CD4-positive, alpha-beta T cell treated with Interleukin-21 for 1 hour (primary cell): ENCODE measurements at places on chromosomes 11 and 22.

DNA sequence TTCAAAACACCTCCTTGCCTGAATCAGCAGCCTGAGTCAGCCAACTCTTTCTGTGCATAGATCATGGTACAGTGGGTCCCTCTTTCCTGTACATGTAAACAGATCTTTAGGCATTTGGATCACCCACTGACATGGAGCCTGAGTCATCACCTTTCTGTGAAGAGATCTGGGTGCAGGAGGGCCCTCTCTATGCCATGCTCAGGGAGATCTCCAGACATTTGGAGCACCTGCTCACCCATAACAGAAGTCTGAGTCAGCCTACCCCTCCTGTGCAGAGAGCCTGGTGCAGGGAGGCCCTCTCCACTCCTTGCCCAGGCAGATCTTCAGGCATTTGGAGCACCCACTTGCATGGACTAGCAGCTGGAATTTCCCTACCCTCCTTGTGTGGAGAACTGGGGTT is 56.2 kb upstream of the GLYAT start:
- no peak for DNase-seq

- no peak for DNase-seq
These were observed 127.0 kb downstream of the COMMD9 start for GRCh38 chr11:36162006-36162882.

DNA sequence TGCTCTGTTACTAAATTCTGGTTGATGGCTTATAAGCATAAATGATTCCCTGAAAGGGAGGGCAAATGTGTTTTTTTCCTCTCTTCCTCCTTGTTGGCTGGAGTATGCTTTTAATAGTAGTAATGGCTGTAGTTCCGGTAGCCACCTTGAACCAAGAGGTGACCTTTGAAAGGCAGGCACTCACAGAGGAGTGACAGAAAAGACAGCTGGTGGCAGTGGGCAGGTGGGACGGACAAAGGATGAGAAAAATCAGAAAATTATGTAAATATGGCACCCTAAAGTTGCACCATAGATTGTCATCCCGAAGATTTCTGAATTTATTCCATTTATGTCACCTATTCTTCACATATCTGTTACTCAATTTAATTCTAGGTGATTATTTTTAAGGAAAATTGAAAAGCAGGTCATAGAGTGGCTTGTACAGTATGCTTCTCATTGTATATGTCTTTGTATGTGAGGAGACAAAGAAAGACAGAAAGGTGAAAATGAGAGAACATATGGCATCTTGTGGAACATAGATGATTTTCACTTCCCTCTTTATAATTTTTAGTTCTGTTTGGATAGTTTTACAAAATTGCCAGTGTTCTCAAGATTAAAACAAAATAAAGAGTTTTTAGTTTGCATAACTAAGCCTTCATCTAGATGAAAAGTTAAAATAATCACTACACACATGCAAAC is 17.0 kb downstream of the CASP12 start:
- no peak for DNase-seq

GRCh38 chr11:118912742-118913410 is 12.8 kb downstream of the BCL9L start:
- DNase-seq, result no peak

DNA sequence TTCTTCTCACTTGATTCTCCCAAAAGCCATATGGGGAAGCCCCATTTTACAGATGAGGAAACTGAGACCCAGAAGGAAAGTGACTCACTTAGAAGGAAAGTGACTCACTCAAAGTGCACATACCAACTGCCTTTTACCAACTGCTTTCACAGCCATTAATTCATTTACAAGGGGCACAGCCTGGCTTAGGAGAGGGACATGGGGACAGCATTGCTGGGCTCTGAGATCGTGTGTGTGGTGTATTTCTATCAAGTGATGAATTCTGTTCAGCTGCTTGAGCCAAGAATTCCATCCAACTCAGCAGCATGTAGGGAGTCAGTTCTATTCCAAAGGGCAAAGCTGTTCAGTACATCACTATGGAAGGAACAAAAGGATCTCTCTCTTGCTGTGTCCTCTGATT is 23.5 kb upstream of the PAK1 start:
- DNase-seq, result no peak

DNA sequence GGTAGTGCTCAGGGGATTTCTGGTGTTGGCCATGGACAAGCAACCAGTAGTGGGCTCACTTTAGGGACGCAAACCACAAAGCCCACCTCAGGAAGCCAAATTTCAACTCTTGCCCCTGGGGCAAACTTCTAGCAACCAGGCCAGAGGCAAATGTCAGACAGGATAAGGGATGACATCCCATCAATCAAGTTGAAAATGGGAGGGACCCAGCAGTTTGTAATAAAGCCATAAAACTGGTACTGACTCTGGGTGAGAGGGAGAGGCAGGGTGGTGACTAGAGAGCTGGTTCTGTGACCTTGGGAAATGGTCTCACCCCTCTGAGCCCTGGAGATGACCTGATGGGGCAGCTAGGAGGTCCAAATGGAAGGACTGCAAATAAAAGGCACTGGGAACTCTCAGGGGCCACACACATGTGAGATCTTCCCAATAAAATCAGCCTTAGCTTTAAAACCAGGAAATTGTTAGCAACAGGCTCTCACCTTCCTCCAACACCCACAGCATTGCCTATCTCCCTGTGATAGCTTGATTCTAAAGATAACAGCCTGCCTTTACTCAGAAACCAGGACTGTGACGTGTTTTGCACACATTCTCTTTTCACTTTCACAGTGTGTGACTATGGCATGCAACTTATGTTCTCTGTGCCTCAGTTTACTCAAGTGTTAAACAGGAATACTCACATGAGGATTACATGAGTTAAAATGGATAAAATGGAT is 6.4 kb upstream of the TBC1D10A start:
- no peak for DNase-seq

DNA sequence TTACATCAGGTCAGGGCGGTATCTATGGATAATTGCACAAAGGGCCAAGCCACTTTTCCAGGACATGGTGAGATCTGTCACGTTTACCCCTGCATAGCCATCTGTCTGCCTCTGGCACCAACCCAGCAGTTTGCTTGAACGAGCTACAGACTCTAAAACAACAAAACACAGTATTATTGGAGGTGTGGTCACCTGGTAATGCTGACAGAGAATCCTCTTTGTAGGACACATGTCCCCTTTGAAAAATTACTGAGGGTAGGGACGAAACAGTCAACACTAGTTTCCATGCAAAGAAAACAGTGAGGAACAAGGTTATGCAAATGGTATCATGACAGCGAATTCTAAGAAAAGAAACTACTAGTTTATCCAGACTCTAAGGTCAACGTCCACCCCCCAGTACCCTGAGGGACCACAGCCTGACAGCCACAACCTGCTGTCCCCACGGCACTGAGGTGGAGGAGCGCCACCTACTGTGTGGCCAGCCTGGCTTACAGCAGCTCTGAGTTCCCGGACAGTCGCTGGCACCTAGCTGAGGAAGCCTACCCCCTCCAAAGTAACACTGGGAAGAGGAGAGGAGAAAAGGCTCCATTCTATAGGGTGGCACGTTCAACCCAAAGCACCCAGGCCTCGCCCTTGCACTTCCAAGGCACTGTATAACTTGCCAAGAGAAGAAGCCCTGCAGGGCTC is 117.4 kb upstream of the BID start:
- DNase-seq, result no peak

- DNase-seq, result no peak
These were observed 14.0 kb upstream of the AMPD3 start for GRCh38 chr11:10441091-10441490.

DNA sequence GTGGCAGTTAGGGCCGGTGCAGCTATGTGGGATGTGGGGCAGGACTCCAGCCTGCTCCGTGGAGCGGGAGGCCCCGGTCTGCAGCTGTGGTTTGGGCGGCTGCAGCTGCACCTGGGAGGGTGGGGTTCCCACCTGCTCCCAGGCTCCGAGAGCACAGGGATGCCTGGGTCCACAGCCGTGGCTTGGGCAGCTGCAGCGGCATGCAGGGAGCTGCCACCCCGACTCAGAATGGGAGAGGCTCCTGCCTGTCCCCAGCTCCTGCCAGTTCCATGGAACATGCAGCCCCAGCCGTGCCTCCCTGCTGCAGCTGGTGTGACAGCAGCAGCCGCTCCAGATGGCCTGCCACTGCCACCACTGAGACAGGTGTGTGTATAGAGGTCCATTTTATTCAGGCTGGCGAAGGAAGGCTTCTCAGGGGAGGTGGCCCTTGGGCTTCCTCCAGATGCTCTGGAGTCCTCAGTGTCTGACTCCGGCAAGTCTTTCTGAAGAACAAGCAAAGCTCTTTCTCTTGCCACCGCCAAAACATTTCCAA is 21.8 kb upstream of the UPK3A start:
- no peak for DNase-seq

DNA sequence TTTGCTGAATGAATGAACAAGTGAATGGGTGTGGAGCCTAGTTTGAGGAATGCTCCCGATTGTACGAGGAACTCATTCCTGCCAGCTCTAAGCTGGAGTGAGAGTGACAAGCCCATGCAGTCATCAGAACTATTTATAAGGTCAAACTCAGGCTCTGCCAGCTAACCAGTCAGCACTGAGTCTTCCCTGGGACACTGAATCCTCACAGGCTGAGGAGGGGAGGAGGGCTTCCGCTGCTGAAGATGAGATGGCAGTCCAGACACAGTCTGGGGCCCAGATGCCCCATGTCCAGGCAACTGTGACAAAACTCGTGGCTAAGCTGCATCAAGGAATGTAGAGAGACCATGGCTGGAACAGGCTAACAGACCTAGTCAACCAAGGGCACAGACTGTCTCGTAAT is 4.0 kb downstream of the LRP4 start:
- no peak for DNase-seq

GRCh38 chr22:33772745-33773144 is 147.5 kb downstream of the LARGE1 start:
- no peak for DNase-seq

GRCh38 chr11:78350091-78350645 is 67.5 kb downstream of the GAB2 start:
- DNase-seq, result no peak

DNA sequence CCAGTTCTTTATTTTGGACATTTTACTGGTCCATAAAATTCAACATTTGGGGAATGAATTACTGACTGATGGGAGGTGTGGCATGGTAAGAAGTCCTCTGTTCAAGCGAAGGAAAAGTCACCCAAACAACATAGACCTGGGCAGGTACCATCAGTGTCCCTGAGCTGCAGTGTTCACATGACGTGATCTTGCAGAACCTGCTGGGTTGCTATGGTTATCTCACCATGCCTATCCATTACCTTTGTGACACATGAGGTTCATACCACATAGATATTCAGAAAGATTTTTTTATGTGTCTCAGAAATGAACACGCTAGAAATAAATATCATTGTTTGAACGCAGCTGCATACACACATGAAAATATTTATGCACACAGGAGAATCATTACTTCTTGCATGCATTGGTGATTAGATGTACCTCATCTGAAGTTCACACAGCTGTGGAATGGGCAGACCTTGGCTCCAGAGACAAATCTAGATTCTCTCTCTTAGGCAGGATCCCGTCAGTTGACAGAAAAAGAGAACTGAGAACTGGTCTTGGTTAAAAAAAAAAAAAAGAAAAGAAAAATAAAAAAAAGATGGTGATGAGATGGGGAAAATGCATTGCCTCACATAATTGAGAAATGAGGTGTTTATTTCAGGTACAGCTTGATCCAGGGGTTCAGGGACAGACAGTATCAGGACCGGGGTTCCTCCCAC is 21.4 kb upstream of the RCN1 start:
- no peak for DNase-seq

DNA sequence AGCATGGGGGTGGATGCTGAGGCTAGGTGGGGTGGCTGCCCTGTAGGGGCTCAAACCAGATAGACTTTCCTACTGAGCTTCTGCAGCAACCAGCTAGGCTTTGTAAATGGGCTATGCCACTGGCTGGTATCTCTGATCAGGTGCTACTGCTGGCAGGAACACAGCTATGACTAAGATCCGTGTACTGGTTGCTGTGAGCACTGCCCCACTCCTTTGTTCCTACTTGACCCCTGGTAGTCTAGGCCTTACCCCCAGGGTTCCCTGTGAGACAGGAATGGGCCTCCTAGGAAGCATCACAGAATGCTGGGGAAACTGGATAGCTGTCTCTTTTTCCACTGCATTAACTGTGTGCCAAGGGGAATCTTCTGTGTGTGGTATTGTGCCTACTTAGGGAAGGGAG is 58.4 kb upstream of the GAB2 start:
- no peak for DNase-seq

GRCh38 chr22:44428941-44429830 is 68.8 kb downstream of the RTL6 start:
- no peak for DNase-seq

DNA sequence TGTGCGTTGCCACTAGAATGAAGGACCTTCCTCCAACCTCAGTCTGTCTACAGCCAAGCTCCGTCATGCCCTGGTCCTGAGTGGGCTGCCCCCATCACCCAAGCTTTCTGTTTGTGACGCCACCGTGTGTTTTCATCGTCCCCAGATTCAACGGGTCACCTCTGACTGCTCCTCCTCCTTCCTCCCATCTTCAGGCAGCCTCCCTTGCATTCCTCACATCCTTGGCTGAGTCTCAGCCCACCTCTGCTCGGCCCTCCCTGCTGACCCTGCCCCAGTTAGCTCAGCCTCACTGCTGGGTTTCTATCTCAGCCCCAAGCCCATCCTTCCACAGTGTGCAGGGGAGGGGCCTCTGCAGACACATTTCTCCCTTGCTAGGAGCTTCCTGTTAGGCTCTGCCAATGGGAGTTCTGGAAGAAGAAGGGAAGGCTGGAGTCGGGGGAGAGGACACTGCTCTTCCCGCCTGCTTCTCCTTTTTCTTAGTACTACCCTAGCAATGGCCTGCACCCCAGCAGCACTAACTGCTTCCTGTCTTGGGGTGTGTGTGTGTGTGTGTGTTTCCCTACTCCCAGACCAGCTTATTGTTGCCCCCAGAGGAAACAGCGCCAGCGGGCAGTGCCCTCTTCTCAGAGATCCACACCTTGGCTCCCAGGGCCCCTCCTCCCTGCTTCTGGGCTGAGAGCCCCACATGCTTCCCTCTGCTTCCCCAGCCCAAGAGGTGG is 5.2 kb downstream of the IFT27 start:
- no peak for DNase-seq

GRCh38 chr11:118922745-118923627 is 2.7 kb downstream of the BCL9L start:
- no peak for DNase-seq

- peak; percentile 14 for DNase-seq
These were observed 18.8 kb downstream of the PANX1 start for GRCh38 chr11:94147433-94147845.

DNA sequence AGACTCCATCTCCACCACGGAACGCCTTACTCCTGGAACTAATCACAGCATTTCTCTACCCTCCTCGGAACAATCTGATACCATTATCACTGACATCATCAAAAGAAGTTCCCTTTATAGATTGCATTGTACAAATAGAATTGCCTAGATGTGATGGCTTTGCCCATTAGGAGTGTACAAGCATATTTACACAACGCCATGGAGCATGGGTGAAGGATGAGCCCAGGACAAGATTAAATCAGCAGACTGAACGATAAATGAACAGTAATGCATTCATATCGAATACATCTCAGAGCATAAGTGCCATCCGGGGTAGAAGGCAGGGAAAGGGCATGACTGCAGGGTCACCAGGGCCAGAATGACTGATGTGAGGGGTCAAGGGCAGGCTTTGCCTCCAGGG is 57.3 kb downstream of the KIRREL3 start:
- no peak for DNase-seq

- DNase-seq, result no peak
These were observed 42.9 kb downstream of the RNF169 start for GRCh38 chr11:74791333-74792100.
